ENCODE measurements at places on chromosomes 7 and 10.

GRCh38 chr10:21318540-21319167 is 206.8 kb downstream of the SKIDA1 start:
- no peak for DNase-seq

GRCh38 chr7:142602183-142602582 is 147.1 kb upstream of the PRSS1 start:
- DNase-seq = no peak

GRCh38 chr7:96273716-96274115 is 48.2 kb downstream of the SLC25A13 start:
- DNase-seq = no peak

DNA sequence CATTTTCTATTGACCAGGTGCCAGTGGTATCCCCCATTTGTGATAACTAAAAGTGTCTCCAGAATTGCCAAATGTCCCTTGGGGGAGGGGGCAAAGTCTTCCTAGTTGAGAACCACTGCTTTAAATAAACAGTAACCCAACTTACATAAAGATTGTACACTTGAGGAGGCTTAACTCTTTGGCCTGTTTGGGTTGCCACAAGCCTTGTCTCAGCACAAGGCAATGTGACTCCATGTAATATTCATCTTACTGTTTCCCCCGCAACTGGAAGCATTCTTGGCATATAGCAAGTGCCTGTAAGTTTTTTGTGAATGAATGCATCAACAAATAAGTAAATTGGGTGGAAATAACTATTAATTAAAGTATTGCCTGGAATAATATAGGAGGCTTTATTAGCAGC is 108.3 kb downstream of the ANK3 start:
- no peak for DNase-seq

- DNase-seq = no peak
These were observed 6.1 kb upstream of the GSDME start for GRCh38 chr7:24763303-24763901.

- DNase-seq = no peak
These were observed 42.8 kb downstream of the HERPUD2 start for GRCh38 chr7:35652124-35652523.

DNA sequence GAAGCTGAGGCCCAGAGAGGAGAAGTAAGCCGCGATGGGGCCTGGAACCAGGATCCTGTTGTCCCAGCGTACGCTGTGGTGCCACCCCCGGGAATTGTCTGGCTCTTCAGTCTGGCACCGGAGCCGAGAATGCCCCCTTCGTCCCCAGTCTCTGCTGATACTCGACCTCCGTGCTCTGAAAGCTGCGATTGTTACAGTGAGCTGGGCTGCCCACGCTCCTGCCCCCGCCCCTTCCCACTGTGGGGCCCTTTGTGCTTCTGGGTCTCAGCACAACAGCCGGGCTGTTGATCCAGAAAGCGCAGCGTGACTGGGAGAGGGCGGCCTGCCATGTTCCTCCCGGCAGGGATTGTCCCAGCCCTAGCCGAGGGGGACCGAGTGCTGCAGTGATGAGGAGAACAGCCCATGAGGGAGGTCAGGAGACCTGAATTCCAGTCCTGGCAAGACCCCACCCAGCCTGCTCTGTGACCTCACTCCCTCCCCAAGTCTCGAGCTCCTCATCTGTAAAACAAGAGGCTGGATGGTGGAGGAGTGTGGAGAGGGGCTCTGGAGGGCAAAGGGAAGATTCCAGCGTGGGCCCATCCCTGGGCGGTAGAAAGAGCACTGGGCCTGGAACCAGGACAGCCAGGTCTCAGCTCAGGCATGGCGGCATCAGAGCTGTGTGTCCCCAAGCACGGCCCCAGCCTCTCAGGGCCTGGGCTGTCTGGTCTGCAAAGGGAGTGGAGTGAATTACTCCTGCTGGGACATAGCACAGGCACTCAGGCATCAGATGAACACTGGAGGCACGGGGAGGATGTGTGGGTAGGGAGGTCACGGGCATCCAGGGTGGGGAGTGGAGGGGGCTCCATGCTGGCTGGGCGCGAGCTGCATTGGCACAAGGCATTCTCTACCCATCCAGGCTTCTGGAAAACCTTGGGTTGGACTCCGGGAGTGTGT is 43.6 kb downstream of the TSPAN15 start:
- no peak for DNase-seq

Measured in vagina (tissue), 2 donors.